ENCODE measurements at places on chromosomes 1 and 21.

DNA sequence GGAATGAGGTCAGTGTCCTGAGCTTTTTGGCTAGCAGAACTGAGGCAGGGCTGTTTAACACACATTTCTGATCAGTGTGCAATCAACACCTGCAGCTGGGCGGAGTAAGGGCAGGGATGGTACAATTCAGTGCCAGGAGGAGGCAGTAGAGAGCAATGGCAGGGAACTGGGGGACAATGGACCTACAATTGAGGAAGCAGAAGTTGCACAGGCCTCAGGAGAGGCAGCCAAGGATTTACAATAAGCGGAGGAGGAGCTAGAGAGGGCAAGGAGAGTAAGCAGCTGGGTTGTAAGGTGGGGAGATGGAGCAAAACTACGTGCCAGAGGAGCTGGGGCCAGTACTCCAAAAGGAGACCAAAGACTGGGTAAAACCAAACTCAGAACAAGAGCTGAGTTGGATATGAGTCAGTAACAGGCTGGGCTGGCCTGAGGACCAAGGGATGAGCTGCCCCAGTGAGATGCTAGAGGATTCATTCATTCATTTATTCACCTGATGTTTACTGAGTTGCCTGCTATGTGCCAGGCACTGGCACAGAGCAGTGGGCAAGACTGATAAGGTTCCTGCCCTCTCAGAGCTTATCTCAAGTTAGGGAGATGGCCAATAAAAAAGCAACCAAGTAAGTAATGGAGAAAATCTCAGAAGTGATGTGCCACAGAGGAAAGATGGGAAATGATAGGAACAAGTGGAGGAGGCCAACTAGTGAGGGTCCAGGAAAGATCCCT, 10.4 kb upstream of the GALE start:
- peak; percentile 61 for ATAC-seq

DNA sequence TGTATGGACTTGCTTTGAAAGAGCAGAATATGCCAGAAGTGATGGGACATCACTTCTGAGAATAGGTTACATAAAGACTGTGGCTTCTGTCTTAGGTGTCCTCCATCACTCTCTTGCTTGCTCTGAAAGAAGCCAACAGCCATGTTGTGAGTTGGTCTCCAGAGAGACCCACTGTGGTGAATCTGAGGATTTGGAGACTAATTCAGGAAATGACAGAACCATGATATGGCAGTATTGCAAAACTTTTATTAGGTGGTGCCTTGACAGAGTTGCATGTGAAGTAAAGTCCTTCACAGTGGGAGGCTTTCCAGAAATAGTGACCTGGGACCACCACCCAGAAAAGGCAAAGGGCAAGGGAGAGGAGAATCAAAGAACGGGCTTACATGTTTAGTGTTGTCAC, 628.6 kb downstream of the KCNT2 start:
- ATAC-seq = no peak

DNA sequence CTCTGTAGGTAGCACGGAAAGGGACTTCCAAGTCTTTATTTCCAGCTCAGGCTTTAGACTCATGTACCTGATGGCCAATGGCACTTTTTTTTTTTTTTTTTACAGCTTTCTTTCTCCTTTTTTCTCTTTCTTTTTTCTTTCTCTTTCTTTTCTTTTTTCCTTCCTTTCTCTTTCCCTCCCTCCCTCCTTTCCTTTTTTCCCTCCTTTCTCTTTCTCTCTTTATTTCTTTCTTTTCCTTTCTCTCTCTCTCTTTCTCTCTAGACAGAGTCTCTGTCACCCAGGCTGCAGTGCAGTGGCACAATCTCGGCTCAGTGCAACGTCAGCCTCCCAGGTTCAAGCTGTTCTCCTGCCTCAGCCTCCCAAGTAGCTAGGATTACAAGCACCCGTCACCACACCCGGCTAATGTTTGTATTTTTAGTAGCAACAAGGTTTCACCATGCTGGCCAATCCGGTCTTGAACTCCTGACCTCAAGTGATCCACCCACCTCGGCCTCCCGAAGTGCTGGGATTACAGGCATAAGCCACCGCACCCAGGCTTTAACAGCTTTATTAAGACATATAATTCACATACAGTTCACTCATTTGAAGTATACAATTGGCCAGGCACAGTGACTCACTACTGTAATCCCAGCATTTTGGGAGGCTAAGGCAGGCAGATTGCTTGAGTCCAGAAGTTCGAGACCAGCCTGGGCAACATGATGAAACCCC, 5.1 kb upstream of the DCAF8 start:
- ATAC-seq = no peak

DNA sequence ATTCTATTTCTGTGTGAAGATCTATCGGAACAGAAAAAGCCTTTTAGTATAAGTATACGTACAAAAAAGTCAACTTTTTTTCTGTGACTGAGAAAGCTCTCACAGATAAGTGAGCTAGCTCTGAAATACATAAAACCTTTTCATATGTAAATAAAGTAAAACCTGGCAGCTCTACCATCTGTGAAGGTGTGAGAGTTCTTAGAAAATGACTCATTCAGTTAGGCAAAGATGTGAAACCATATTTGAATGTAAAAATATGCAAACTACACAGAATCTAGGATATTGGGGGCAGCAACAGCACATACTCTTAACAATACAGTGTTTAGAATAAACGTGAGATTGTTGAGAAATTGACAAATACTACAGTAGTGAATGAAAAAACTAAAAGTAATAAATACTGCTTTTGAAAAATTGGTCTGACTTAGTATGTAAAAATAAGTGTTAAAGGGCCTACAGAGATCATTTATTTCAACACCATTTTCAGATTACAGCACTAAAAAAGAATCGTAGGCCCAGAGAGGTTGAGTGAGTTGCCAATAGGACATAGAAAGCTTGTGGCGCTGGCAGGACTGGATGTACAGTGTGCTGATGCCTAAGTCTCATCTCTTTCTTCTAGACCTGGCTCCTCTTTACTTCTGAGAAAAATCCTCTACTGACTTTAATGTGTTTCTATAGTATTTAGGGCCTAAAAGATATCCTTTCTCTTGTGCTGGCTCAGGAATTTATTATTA, 19.8 kb downstream of the ATP6V1G3 start:
- peak; percentile 74 for ATAC-seq

GRCh38 chr1:161216945-161217712, 2.0 kb downstream of the FCER1G start:
- peak; percentile 54 for ATAC-seq

DNA sequence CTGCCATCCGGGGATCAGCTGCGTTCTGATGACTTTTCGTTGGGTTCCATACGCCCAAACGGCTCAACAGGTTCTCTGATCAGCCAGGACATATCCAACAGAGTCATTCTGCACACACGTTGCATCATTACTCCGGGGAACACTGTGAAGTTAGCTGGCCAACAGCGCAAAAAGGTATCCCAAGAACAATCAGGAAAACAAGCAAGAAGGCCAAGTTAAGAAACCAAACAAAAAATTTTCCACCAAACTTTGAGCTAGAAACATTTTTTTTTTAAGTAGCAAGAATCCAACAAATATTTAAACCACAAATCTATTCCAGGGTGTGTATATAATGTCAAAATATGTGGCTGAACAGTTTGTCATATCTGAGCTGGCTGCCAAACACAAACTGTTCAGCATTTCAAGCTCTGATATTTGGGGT, 29.2 kb downstream of the NID1 start:
- no peak for ATAC-seq

GRCh38 chr21:14975136-14975919, 89.5 kb downstream of the NRIP1 start:
- no peak for ATAC-seq

DNA sequence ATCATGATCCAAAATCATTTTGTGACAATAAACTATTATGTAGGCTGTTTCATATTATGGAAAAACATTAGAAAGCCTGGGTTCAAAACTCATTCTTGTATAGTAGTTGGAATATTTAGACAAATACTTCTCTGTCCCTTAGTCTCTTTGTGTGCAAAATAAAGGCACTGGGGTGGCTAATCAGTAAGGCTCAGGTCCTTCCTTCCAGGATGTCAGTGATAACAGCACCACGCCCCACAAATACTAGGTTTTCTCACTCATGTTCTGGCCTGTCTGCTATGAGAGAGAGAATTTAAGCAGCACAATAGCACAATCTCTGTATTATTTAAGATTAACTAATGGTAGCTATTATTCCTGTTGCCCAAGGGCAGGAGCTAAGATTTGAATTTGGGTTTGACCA, 458.3 kb upstream of the BEND5 start:
- ATAC-seq = no peak

- no peak for ATAC-seq
These were observed 483.4 kb downstream of the PLPP3 start for GRCh38 chr1:56095696-56096665.

GRCh38 chr1:2311184-2312032, 79.9 kb downstream of the MORN1 start:
- ATAC-seq = peak; percentile 60

DNA sequence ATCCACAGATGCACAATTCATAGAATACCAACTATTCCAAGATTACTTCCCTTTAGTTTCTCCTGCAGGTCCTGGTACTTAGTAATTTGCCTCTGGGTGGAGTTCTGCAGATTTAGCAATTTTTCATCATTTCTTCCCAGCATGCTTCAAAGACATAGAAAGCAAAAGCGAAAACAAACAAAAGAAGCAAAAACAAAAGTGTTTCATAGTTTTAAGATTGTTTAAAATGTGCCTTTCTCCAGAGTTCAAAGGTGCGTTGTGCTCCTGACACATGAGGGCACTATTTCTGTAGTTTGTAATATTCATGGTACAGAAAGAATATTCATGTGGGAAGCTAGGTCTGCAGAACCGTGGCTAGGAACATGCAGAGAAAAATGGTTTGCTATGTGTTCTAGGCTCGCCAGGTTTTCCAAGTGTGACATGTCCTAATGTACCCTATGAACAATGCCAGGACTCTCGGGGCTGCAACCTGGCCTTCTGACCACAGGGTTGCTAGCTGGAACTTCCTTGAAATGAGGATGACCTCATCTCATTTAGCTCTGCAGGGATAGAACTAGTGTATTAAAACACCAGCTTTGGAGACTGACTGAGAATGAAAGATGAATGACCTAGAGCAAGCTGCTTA, 30.0 kb upstream of the RCSD1 start:
- ATAC-seq = peak; percentile 73

DNA sequence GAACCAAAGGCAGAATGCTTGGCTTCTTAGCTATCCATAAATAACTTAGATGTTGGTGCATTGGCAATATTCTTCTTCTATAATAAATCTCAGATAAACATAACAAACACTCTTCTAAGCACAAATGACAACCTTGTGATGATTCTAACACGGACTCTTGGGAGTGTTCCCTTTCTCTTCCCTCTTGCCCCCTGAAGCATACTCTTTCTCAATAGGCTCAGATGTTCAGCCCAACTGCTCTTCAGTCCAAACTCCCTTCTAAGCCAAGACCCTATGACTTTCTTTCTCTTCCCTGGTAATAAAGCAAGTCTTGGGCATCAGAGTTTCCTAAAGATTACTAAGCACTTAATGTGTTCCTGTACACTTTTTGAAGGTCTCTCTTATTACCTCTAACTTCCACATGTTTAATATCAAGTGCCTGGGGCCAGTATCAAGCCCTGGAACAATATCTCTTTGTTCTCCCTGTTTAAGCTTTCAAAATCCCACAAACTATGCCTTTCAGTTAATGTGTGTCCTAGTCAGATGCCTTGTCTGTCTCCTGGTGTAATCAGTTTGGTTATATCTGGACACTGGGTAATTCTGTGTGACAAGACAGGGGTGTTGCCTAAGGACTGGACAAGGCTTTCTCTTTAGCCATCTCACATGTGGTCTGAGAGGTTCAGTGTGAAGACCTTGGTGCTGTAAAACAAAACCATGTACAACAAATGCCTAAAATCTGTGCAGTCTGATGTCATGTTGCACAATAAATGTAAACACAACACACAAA, 92.9 kb upstream of the IVNS1ABP start:
- no peak for ATAC-seq

GRCh38 chr1:153848805-153849204, 73.6 kb downstream of the SLC27A3 start:
- no peak for ATAC-seq

- ATAC-seq = no peak
These were observed at the start of gene THBS3 for GRCh38 chr1:155207806-155208540. Gene THBS3, minus strand, starts transcription at chr1:155207897. Its CDS starts 21 bp downstream, at chr1:155207876.

GRCh38 chr1:218969006-218969405, 204.7 kb upstream of the LYPLAL1 start:
- no peak for ATAC-seq

DNA sequence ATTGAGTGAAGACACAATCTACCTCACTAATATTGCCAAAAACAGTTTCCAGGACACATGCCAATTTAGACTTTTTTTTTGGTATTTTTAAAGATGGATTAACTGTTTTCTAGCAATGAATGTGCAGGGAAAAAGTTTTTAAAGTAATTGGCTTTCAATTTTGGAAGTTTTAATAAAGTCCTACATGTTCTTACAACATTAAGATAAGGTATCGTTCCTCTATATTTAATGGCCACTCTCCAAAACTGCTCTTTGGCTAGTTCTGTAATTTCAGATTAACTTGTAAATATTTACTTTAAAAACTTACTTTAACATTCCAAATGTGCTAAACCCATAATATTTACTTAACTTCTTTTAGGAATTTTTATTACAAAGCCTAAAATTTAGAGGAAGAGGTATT, 1332.2 kb upstream of the PRMT6 start:
- ATAC-seq = no peak

- ATAC-seq = no peak
These were observed 171.6 kb upstream of the C1orf174 start for GRCh38 chr1:4071653-4072052.

DNA sequence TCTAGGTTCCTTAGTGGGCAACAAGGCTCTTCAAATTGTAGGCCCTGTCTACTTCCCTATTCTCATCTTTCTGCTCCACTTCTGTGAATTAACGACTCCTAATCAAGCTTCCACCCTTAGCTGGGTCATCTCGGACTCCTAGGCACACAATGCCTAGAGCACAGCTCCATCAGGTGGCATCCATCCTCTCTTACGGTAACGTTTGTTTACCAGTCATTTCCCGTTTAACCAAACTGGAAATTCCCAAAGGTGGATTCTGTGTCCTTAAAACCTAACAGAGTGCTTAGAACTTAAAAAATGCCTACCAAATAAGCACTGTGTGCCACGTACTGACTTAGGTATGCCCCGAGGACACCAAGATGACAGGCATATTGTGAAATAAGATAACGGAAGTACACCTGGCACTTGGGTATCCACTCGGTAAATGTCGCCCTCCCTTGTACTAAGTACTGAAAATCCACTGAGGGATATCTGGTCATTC, 1.5 kb downstream of the PARP1 start:
- ATAC-seq = no peak

DNA sequence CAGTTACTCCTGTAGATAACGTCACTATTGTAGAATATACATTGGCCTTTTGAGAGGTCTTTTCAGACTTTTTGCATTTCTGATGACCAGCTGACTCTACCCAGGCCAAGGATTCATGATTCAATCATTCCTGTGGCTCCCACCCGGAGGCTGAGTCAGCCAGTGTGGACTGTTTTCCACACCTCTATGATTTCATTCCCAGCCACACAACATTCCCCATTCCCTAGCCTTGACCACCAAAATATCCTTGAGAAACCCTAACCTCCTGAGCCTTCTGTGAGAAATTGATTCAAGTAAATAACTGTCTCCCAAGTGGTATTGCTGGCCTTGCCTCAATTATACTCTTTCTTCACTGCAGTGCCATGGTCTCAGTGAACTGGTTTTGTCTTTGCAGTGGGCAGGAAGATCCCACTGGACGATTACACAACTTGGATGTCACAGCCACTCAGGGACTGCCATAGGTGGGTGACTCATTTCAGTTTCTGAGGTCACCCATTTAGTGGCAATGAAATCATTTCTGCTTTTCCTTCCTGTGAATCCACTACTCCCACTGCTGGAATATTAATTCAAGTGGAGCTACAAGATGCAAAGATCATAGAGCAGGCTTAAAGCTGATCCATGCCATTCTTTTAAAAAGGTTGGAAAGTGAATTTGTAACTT, 518.6 kb upstream of the ZP4 start:
- ATAC-seq = no peak

GRCh38 chr1:207486198-207486597, 9.8 kb upstream of the CR1 start:
- no peak for ATAC-seq
